ENCODE measurements at places on chromosomes 7 and 10.

DNA sequence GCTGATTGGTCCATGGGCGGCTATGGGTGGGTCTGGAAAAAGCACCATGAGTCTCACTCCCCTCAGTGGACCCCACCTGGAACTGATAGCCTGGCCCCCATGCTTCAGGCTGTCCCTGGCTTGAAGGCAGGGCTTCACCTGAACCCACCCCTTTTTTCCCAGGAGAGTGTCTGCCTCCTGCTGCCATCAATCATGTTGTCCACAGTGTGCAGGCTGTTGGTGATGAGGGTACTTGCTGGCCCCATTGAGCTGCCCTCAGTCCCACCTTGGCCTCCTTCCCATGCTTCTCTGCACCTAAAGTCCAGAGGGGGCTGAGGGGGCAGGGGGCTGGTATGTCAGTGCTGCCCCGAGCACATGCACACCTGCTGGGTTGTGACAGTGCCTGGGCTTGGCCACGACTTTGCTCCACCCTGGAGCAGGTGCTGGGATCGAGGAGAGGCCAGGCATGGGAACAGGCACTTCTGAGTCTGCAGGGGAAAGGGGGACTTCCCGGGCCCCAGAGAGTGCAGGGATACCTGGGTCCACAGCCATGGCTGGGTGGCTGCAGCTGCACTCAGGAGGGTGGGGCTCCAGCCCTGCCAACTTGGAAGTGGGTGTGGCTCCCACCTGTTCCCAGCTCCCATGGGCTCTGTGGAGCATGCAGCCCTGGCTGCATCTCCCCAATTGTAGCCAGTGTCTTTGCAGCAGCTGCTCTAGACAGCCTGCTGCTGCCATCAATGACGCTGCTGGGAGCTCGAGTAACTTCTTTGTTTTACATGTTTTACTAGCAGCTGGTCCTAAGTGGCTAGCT lies 56.9 kb downstream of the ADK start:
- DNase-seq, result no peak

DNA sequence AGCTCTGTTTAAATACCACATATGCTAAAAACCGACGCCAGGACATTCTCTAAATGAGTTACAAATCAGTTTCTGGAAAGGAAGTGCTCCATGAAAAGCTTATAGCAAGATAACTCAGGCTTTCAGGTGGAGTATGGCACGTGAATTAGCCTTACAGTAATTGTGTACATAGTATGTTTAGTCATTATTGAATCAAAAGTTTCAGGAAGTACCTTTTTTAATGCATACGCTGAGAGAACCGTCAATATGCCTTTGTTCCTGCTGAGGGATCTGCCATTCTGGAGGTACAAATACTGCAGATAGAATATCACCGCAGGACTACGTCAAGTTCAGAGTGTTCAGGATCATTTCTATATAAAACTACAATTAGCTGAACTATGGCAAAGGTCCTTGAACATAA lies 45.7 kb downstream of the ANKMY2 start:
- no peak for DNase-seq

DNA sequence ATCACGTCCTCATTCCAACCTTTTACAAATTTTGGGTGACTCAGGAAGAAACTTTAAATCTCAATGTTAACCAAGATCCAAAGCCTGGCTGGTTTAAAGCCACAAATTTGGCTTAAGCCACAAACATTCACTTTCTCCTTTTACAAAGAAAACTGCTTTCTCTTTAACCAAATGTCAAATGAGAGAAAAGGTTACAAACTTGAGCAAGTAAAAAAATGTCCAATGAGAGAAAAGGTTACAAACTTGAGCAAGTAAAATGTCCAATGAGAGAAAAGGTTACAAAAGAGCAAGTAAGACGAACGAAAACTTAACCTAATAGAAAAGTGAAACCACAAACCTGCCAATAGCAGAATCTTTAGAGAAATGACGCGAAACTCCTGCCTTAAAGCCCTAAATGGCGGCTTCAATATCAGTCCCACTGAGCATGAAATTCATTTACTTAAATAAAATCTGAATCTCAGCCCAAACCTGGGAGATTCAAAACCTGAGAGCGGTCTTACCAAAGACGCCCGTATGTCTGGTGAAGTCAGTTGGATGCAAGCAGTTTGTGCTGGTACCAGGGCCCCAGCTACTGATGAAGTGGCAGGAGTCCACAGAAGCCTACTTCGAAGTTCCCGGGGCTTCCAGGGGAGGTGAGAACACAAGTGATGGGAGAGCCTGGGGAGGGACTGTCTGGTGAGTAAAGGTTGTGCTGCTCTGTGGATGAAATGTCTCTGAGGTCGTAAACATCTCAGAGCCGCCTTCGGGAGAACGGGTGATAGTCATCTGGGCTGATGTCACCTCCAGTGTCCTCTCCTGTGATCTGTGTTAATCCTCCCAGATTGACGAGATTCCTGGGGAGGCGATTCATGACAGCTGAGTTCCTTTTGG lies 74.6 kb downstream of the PAXIP1 start:
- DNase-seq, result no peak

DNA sequence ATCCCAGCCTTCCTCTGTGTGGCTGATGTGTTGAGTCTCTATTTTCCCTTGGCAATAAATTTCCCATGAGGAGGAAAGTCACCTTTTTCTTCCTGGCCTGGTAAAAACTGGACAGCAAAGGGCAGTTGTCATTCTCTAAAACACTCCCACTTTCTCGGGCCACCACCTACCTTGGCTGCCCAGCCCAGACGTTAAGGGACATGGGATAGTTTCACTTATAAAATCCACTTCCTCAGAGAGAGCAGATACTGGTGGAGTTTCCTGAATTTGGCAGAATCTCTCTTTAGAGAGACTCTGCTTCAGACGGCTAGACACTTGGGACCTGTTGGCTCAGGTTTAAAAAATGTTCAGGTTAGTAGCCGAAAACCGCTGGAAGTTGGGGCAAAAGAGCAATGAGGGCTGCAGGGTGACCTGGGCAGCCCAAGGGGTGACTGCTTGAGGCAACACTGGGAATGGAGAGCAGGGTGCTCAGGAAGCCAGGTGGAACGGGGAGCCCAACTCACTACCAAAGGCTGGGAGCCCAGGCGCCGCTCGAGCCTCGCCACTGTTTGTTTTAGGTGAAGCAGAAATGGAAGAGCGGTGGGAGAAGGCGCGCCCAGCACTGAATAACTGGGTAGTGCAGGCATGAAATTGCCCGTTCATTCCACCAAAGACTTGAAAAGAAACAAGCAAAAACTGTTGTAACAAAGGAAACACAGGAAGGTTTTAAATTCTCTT lies 186.1 kb downstream of the TRIL start:
- no peak for DNase-seq

- DNase-seq, result no peak
Measured at GRCh38 chr10:132938472-132939339, 3.7 kb downstream of the CFAP46 start.

- DNase-seq, result no peak
Measured at GRCh38 chr7:31748084-31748483, 61.1 kb downstream of the PPP1R17 start.

GRCh38 chr7:47423196-47423595 lies 158.7 kb downstream of the TNS3 start:
- DNase-seq, result no peak

- no peak for DNase-seq
Measured at GRCh38 chr7:30805931-30806330, 34.7 kb downstream of the MINDY4 start.

DNA sequence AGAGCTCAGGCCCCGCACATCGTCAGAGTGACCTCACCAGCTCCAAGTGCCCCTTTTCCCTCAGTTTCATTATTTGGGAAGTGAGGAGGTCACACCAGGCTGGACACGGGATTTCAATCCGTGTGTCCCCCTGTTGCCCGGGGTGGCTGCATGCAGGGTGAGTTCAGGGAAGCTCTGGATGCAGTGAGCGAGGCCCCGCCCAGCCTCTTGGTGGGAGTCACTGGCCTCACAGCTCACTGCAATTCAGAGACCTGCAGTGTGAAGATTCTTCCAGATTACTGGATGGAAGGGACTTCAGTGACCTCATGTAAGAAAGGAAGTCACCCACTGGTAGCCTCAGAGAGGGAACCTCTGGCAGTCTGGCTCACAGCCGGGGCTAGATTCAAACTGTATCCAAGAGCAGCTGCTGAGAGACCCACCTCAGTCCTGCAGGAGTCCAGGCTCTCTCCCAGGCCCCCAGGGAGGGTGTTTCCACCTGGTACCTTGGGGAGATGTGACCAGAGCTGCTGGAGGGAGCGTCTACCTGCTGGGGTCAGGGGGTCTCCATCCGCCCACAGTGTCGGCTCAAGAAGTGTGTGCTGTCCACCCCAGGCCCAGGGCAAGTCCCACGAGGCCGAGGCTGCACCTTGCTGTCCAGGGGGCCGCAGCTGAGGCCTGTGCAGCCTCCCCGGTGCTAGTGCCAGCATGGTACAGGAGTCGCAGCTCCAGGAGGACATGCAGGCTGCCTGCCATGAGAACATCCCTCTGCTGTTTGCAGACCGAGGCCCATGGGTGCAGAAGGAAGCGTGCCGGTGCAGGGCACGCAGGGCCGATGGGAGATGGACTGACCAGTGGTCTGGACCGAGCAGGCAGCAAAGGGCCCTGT lies 54.4 kb downstream of the MGMT start:
- no peak for DNase-seq

DNA sequence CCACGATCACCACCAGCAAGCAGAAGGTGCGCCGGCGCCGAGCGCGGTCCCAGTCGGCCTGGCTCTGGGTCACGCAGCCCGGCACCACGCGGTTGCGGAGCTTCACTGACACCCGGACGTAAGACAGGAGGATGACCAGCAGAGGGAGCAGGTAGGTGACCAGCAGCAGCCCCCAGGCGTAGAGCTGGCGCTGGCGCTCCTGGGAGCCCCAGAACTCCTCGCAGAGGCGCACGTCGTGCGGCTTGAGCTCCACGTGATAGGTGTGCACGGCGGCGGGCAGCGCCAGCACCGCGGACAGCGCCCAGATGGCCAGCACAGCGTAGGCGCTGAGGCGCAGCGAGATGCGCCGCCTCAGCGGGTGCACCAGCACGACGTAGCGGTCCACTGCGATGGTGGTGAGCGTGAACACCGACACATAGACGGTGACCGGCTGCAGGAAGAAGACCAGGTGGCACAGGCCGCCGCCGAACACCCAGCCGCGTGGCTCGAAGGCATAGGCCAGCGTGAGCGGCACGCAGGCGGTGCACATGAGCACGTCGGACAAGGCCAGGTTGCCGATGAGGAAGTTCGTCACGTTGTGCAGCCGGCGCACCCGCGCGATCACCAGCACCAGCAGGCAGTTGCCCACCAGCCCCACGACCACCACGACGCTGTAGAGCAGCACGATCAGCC lies 920 bp downstream of the PRLHR start:
- no peak for DNase-seq

GRCh38 chr10:75772153-75772887 lies 340.9 kb downstream of the LRMDA start:
- DNase-seq, result no peak

DNA sequence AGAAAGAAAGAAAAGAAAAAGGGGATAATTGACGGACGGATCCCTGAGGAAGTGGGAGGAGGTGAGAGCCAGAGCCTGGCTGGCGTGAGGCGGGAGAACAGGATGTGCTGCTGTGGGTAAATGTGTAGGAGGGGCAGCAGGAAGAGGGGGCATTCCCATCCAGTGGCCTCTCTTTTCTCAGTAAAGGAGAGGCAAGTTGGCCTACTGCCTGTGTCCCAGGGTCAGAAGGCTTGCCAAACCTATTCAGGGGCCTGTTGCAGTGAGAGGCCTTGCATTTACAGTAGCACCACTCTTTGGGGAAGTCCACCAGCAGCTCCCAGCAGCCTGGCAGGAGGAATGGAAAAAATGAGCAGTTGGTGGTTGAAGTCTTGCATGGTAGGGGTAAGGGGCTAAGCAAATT lies 26.6 kb upstream of the ASCC1 start:
- peak; percentile 87 for DNase-seq

DNA sequence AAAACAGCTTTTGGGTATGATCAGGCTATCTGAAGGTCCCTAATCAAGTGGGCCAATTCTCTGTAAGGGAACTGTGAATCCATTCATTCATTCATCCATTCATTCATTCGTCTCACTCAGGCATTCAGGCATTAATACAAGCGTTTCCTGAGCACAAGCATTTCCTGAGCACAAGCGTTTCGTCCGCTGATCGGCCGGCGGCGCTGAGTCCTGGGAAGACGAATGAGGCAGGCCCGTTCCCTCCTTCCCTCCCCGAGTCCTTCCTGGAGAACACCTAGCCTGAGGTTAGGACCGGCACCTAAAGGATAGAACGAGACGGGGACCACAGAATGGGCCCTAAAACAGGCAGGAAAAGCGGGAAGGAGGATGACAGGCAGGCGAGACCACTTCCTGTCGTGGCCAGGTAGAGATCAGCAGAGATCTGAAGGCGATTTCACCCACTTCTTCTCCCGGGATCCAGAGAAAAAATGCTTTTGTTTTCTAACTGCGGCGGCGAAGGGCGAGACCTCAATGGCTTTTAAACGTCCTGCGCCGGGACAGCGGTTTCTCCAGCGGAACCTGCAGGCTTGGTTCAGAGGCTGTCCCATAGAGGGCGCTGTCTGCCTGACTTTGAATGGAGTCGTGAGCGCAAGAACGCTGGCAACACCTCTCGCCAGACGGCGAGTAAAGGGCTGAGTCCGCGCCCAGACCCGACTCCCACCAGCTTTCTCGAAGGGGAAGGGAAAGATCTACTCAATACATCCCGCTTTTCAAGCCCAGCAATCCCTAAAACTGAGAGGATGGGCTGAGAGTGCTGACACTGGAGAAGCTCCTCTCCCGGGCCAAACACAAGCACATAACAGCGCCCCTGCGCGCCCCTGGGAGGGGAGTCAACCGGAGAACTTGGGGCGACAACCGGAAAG lies 2.9 kb upstream of the HMX3 start:
- peak; percentile 87 for DNase-seq

GRCh38 chr7:20395104-20395503 lies 64.4 kb downstream of the ITGB8 start:
- DNase-seq, result no peak

Data from Right ventricle myocardium superior (tissue), 1 donor.